ENCODE measurements at places on chromosomes 6 and 20.

- no peak for DNase-seq
Measured at GRCh38 chr20:49400410-49400809, 82.1 kb downstream of the KCNB1 start.

- DNase-seq, result no peak
Measured at GRCh38 chr20:13231031-13231752, 10.1 kb downstream of the ISM1 start.

DNA sequence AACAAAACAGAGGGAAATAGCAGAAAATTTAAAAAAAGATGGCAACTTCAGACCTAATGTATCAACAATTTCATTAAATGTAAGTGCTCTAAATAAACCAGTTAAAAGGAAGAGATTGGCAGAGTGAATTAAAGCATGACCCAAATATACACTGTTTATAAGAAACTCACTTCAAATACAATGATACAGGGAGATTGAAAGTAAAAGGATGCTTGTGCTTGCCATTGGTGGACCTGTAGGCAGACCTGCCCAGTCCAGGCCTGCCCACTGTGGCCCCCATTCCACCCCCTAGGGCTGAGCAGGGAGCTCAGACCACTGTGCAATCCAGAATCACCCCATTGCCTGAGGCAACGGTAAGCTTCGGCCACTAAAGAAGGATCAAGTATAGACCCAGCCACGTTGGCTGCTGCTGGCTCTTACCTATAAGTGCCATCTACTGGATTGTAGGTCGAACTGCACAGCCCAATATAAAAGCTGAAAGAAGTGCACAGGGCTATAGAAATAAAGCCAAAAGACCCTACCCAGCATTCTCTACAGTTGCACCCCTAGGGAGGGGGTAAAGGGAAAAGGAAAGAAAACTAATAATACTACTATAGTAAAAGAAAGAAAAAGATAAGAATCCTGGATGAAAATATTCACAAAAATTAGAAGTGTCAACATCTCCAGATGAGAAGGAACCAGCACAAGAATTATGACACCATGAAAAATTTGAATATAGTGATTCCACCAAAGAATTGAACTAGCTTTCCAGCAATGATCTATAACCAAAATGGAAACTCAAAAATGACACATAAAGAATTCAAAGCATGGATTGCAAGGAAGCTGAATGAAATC, 36.1 kb downstream of the PSMB1 start:
- peak; percentile 48 for DNase-seq

GRCh38 chr6:34128045-34128444, 17.8 kb downstream of the GRM4 start:
- DNase-seq, result no peak

GRCh38 chr6:162245830-162246420, 481.6 kb downstream of the PRKN start:
- no peak for DNase-seq

GRCh38 chr6:101832371-101832770, 438.9 kb downstream of the GRIK2 start:
- no peak for DNase-seq

- no peak for DNase-seq
Measured at GRCh38 chr6:158041370-158041769, 59.7 kb downstream of the SYNJ2 start.

GRCh38 chr6:157034436-157035230, 257.5 kb downstream of the ARID1B start:
- peak; percentile 36 for DNase-seq

- no peak for DNase-seq
Measured at GRCh38 chr20:57653910-57654309, 33.7 kb upstream of the ZBP1 start.

- DNase-seq, result no peak
Measured at GRCh38 chr6:86459978-86460377, 477.4 kb upstream of the HTR1E start.

DNA sequence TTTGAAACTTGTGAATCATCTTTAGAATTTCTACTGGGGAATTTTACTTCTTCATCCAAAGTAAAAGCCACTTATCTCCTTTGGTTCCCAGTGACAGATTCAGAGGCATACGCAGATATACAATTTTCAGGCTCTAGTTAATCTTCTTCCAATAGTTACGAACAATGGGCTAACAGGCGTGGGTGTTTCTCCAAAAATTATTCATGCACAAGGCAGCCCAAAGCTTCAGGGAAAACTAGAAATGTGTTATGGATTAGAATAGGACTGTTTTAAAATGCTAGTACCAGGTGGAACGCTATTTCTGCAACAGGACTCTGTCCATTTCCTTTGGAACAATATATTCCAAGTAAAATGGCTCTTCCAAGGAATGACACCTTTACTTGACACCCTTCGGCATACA, 102.2 kb downstream of the ZNF217 start:
- no peak for DNase-seq
